D721Med (cell line): ENCODE measurements at places on chromosomes 11 and 22.

DNA sequence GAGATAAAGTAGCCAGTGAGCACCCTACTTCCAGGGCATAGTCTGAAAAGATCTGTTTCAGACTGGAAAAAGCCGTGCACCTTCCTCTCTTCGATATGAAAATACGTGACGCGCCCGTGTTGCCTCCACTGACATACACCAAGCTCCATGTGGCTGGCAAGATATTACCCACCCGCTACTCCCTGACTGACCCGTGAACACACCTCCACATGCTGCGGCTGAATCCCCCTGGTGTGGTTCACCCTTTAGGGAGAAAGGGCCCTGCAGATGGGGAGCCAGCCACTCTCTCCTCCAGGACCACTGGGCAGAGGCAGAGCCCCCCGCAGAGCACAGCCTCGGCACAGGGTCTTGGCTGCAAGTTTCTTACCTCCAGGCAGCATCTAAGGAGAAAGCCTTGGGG lies 245.0 kb downstream of the BRD1 start:
- no peak for DNase-seq

DNA sequence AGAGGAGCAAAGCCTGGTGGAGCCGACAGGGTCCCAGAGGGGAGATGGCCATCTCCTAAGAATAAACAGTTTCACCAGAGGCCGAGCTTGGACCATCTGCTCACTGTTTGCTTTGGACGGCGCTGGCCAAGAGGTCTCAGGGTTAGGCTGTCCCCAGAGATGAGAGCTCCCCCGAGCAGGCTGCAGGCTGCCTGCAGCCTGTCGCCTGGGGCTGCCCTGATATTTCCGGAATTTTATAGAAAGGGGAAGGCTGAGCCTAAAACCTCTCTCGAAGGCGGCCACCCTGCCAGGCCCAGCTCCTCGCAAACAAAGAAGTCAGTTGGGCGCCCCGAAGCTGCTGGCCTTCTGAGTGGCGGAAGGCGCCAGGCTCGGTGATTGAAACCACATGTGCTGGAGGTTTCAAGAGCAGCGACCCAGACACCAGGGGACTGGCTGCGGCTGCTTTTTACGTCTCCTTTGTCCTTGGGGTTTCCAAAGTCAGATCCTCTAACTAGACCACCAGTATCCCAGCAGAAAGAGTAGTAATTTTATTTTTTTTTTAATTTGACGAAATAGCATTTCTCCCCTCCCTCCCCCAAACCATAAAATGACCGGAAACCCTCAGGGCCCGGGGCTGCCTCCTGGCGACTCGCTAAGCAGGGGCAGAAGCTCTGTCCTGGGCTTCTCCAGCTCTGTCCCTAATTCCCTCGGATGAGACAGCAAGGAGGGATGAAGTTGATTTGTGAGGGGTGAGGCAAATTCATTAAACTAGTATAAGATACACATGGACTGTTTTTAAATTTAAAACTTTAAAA lies 57.4 kb downstream of the CLMP start:
- no peak for DNase-seq

GRCh38 chr11:72724851-72725723 lies 27.1 kb downstream of the ARAP1 start:
- peak; percentile 88 for DNase-seq

DNA sequence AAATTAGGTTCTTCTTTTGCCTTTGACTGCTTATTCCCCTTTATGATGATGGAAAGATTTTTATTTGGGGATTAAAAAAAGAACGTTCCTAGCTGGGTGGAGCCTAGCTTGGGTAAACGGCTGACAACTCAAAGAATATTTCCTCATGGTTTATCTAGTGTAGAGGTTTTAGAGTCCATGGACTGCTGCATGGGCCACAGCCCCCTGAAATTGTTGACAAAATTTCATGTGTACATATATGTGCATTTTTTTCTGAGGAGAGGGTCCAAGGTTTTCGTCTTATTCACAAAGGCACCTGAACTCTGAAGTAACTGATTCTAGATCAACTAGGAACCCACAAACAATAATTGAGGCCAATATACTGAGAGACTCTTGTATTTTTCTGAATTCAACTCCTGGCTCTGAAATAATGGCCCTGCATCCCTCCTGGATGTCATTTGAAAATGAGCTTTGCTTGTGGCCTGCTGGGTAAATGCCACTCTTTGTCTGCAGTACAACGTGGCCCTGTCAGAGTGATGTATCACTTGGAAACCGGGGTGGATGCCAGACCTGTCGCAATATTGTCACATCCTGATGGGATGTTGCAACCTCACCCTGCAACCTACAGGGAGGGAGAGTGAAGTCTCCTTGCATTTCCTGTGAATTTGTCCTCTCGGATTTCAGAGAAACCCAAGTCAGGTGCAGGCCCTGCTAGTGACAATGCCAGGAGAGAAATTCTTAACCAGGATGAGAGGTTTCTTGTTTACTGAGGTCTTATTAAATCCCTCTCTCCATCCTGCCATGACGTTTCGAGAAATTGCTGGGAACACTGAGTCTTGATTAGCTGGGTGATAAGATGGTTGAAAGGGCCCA lies 33.8 kb downstream of the EHF start:
- DNase-seq: no peak

GRCh38 chr11:128834157-128834556 lies 32.9 kb downstream of the KCNJ1 start:
- DNase-seq: no peak

- DNase-seq: no peak
These were observed 74.2 kb downstream of the GRK3 start for GRCh38 chr22:25638638-25639037.
